Stimulated activated CD8-positive, alpha-beta memory T cell treated with anti-CD3 and anti-CD28 coated beads, Interleukin-7, amount 100 ng/mL, for 24 hours (primary cell): ENCODE measurements at places on chromosomes 12 and 14.

DNA sequence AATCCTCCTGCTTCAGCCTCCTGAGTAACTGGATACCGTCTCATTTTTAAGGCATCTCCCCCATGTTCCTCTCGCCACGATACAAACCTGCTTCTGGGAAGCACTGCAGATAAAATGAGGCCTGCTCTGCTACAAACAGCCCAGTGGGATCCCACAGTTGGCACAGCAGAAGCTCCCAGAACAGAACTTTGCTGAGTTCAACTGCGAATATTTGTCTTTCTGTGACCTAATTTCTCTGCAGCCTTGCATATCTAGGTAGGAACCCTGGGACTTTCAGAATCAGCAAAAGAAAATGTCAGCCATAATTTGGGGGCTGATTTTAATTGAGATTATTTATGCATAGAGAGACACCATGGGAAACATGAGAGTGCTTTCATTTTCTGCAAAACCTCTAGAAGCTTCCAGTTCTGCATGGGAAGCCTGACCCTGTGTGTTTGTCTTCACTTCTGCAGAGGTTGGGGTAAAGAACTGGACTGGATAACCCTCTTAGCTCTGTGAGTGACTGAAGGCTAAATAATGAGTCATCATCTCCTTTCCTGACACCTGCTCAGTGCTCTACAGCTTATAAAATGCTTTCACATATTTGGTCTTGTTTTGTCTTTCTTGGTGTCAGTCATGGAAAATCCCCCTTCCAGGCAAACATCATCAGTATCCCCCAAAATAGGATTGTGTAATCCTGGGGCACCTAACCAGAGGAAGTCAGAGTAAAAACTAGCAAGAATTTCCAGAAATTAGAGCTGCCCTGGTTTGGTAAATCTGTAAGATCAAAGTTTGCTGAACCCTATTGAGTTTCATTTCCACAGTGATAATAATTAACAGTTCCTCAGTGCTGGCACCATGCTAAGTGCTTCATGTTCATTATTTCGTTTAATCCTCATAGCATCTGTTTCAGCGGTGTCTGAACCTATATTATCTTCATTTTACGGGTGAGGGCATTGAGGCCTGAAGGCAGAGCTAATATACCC, 185.8 kb downstream of the SLC15A4 start:
- no peak for DNase-seq

DNA sequence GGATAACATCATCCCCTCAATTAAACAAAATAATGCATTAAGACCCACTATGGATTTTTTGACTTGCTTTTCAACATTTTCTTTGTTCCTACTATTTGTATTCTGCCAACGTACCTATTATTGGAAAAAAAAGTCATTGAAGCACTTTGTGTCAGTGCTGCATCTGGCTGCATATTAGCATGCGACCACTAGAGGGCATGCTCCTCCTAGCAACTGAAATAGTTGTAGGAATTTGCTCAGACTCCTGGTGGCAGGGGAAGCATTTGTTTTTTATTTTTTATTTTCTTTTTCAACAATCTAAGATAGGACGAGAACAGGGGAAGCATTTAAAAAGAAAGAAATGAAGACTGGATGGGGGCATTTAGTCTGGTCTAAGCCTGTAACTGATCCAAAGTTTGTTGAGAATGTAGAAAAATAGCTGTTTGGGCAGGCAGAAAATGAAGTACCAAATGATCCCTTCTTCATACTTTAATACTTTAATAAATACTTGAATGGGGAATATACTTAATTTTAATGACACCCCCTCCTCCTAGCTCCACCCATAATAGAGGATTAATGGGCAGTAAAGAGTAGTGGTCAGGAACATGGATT, 14.5 kb upstream of the CLEC4A start:
- peak; percentile 63 for DNase-seq

DNA sequence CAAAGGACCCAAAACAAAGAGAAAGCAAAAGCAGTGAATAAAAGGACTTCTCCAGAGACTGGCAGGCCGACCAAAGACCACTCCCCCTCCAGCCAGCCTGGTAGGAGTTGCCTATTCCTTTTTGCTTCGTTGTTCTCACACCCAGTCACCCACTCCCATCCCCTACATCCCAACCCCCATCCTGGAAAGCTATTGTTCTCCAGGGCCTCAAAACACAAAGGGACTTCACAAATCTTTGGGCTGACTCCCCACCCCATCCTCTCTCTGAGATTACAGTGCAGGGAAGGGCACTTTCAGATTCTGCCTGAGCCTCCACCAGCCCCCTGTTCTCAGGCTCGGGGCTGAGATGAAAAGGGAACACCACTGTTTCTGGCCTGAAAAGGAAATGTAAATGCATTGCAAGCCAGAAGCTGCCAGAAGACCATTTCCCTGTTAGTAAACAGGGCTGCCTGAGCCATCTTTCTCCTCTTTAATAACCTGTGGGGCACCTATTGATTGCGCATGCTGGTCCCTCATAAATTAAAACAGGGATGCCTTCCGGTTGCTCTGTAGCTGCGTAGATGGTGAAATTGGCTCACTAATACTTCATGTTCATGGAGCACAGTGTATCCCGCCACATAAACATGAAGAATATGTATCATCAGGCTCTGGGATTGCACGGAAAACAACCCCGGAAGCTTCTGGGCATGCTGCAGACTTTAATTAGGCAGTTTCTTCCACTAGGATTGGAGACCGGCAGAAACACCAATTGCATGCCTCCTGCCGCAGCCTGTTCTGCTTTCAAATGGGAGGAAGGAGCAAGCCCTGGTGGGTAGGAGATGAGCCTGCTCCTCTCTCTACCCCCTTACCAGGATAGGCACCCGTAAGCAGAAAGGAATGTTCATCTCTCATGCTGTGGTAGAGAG, 130.3 kb upstream of the FUT8 start:
- DNase-seq, result no peak

- no peak for DNase-seq
Measured at GRCh38 chr12:110317911-110318310, 36.9 kb downstream of the ATP2A2 start.

GRCh38 chr12:108207791-108208730, 79.0 kb downstream of the WSCD2 start:
- DNase-seq, result no peak

DNA sequence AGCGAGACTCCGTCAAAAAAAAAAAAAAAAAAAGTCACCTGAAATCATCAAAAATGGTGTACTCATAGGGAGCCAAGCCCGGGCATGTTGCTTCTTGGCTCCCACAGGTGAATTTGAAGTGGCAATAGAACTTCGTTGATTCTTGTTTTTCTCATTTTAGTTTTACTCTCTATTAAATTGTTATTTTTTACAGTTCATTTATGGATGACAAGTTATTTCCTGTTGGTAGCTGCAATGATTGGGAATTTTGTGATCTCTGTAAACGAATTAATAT, 1.3 kb downstream of the TM7SF3 start:
- no peak for DNase-seq

DNA sequence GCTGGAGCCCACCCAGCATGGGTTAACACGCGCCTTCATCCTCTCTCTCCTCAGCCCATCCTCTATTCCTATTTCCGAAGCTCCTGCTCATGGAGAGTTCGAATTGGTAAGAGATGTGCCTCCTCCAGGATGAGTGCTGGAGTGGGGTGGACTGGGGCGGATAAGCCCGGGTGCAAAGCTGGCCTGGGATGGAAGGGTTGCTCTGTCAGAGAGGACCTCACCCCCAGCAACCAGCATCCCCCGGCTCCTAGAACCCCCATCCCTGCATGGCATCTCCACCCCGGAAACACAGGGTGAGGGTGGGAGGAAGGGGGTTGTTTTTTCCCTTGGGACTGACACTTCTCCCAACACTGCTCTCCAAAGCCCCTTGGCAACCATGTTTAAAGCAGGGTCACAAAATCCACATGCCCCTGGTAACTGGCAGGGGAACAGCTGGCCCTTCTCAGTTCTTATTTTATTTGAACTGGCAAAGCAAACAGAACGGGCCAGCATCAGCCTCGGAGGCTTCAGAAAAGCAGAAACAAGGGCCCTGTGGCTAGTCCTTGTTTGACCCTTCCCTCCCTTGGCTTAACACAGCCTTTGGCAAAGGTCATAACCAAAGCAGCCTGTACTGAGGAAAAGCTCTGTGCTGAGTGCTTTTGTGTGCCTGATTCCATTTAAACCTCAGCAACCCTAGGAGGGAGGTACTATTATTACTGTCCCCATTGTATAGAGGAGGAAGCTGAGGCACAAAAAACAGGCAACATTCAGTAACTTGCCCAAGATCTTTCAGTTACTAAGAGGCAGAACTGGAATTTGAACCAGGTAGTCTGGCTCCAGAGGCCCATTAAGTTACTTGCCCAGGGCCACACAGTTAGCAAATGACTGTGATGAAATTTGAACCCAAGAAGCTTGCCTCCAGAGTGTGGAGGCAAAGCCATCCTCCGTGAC, 4.2 kb downstream of the GSTZ1 start:
- no peak for DNase-seq

DNA sequence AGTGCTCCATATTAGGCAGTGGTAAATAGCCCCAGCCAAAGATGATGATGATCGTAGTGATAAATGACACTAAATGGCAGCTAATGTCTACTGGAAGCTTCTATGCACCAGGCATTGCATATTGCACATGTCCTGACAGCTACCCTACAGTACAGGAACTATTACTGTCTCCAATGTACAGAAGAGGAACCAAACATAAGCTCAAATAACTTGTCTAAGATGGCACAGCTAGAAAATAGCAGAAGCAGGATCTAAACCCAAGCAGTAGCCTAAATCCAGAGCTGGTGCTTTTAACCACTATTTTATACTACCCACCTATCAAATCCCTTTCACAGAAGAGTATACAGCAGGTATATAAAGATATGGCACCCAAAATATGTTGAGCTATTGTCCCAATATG, 28.9 kb downstream of the ESR2 start:
- DNase-seq, result no peak

- DNase-seq, result no peak
Measured at GRCh38 chr12:57213763-57214397, 2.7 kb upstream of the NXPH4 start.

- no peak for DNase-seq
Measured at GRCh38 chr12:124233846-124234640, 60.9 kb upstream of the RFLNA start.

- no peak for DNase-seq
Measured at GRCh38 chr12:2998789-2999264, 39.6 kb downstream of the TEAD4 start.

DNA sequence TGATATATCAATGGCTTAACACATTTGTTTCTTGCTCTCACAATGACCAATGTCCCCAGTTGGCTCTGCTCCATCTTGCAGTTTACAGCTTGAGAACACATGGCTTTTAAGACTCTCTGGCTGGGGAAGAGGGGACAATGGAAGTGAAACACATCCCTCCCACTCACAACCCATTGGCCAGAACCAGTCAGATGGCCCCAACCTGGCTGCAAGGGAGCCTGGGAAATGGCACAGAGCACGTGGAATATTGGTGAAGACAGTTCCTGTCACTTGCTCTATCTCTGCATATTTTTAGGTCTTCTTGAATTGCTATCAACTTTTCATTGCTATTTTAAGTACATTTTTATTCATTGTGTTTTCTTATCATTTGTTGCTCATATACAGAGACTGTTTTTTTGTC, 345.4 kb downstream of the MED13L start:
- DNase-seq, result no peak

- DNase-seq, result no peak
Measured at GRCh38 chr12:44542716-44543115, 333.4 kb downstream of the NELL2 start.

DNA sequence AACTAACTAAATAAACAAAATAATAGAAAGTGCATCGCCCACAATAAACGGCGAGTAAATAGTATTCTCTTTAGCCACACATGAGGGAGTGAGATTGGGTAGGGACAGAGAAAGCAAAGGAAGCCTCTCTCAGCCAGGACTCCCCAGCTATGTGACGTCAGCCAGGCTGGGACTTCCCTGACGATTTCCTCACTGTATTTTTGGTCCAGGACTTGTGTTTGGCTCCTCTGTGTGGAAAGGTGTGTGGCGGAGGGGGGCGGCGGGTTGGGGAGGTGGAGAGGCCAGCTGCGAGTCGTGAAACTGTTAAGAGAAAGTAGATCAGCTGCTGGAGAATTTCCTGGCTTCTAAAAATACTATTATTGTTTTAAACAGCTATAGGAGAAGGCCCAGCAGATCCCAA, 1124.6 kb downstream of the AACS start:
- DNase-seq, result no peak

DNA sequence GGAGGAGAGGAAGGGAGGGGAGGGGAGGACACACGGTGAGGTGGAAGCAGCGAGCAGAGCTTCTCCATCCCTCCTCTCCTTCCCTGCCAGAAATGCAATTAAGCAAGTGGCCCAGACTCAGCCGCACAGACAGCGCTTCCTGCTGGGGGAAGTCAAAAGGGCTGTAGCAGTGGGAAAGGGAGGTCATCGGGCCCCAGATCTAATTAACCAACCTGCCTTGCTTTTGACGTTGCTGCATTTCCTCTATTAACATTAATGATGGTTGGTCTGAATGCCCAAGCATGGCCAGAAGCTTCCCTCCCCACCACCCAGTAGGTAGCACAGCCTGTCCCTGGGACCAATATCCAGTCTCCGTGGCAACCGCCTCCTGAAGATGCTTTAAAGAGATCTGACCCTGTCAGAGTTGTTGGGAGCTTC, 4.6 kb upstream of the NGB start:
- DNase-seq, result no peak

- DNase-seq, result no peak
Measured at GRCh38 chr14:71271166-71271945, 364.1 kb downstream of the PCNX1 start.

GRCh38 chr14:99745307-99745951, 47.8 kb upstream of the EML1 start:
- no peak for DNase-seq

DNA sequence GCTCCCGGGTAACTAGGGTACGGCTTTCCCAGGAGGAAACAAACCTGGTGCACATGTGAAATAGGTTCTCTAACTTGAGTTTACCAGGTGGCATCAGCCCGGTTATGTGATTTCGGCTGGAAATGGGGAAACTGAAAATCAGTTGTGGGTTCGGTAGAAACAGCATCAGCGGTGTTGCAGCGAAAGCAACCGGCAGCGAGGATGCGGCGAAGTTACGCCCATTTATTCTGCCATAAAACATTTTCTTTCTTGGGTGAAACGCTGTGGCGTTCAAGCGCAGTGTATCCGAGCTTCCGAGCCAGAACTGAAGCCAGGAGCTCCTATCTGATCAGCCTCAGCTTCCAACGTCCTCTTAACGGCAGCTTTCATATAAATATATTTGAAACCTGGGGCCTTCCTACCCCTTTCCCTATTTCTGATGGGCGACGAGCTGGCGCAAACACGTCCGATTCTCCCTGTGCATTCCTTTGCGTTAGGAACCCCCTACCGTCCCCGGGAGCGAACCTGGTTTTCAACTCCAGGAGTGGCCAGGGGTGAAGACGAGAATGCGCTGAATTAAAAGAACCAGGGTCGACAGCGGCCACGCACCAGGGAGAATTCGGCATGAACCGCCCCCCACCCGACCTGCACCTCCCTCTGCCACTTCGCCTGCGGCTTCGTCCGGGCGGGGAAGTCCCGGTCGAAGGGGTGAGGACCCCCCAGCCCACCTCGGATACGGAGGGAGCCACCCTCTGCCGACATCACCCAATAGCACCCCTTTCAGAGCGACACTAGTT, 1.6 kb downstream of the DPF3 start:
- DNase-seq, result no peak
